ENCODE measurements at places on chromosomes 1 and 21.

GRCh38 chr1:162596514-162597170 is 35.1 kb downstream of the UAP1 start:
- DNase-seq: no peak

DNA sequence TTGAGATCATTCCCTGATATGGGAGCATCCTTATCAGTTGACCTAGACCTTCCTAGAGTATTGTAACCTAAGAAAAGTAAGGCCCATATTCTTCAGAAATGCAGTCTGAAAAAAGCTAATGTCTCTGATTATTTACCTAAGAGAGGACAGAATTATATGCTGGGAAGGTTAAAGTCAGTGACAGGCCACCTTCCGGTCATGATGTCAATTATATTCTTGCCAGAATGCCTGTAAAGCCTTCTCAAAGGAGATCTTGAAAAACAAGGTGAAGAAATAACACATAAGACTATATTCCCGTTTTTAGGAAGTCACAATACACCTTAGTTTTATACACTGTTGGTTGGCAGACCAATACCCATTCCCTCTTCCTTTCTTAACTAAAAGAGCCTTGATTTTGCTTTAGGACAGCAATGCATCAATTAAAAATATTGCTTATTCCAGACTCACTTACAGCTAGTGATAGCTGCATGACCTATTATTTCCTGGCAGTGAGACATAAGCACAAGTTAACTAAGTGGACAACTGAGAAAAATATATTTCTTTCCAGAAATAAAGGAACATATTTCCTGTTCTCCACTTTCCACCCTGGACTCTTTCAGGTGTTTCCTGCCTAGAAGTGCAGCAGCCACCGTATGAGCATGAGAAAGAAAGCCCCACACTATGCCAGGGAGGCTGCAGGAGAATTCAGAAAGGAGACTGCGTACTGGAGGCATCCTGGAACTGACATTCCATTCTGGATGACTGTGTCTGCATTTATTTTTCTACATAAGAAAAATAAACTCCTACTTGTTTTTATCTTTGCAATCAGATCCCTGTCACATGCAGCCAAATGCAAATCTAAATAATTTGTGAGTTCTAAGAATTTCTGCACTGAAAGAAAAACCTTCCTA is 332.9 kb upstream of the PTBP2 start:
- DNase-seq: no peak

GRCh38 chr1:233261695-233262094 is 33.8 kb downstream of the PCNX2 start:
- DNase-seq: no peak

DNA sequence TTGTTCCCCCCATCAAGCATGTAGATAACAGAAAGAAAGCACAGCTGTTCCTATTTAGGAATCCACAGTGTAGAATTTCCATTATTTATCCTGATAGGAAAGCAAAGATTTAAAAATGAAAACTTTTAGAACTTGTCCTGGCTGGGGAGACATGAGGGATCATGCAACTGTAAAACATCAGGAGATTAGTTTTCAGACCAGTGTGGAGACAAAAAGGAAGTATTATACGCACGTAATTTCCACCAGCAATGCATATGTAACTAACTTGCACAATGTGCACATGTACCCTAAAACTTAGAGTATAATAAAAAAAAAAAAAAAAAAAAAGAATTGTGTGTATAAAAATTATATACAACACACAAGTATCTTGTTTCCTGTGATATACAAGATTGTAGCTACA is 172.4 kb downstream of the NEGR1 start:
- no peak for DNase-seq

GRCh38 chr1:241485554-241485992 is 34.0 kb downstream of the FH start:
- no peak for DNase-seq

DNA sequence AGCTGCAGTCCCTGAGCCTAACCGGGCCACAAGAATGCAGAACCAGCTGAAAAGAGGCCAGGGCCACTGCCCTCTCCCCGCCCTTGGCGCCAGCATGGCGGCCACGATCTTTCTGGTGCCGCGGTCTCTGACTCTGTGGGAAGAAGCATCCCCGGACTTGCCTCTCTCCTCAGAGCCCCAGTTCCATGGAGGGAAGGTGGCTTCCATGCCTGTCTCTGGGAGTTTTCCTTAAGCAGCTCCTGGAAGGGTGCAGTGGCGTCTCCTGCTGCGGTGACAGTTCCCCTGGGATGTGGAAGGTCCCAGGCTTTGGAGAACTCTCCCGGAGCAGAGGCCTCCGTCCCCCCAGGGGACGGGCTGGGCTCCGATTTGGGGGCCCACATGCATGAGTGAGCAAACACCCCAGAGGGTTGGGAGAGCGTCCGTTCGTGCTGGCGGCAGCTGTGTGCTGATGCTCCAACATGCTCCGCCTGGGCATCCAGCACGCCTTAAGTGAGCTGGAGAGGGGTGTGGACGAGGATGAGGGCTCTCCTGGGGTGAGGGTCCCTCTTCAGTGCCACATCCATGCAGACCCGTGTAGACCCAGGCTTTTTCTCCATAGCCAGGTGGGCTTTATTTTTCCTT is 109.8 kb upstream of the COL6A1 start:
- DNase-seq: no peak

GRCh38 chr1:244919320-244920282 is 55.3 kb upstream of the HNRNPU start:
- no peak for DNase-seq

GRCh38 chr1:206089341-206089740 is 27.8 kb downstream of the AVPR1B start:
- no peak for DNase-seq

DNA sequence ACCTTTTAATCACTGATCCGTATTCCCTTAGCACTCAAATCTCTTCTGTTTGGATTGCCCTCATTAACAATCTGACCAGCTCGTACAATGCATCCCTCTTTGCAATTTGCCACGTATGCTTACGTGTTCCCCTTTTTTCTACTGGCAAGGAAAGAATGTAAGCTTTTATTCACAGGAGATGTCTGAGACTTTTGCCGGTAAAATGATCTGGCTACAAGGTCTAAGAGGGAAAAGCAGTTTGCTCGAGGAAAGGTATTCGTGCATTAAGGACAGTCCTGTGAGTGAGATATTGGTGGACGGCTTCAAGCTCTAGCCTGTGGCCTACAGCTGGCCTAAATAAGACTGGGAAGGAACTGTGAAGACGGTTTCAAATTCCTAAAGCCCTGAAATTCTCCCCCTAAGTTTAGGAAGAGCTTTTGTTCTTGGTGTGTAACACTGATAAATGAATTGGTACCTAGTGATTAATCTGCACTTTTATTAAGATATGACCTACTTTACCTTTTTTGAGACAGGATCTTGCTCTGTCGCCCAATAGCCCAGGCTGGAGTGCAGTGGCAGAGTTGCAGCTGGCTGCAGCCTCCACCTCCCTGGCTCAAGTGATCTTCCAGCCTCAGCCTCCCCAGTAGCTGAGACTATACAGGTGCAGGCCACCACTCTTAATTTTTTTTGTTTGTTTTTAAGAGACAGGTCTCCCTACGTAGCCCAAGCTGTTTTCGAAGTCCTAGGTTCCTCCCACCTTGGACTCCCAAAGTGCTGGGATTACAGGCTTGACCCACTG is 895 bp upstream of the UBR4 start:
- DNase-seq: no peak

- no peak for DNase-seq
Measured at GRCh38 chr1:234226113-234226818, 147.0 kb upstream of the COA6 start.

GRCh38 chr21:35257413-35257812 is 208.3 kb upstream of the RUNX1 start:
- peak; percentile 89 for DNase-seq

DNA sequence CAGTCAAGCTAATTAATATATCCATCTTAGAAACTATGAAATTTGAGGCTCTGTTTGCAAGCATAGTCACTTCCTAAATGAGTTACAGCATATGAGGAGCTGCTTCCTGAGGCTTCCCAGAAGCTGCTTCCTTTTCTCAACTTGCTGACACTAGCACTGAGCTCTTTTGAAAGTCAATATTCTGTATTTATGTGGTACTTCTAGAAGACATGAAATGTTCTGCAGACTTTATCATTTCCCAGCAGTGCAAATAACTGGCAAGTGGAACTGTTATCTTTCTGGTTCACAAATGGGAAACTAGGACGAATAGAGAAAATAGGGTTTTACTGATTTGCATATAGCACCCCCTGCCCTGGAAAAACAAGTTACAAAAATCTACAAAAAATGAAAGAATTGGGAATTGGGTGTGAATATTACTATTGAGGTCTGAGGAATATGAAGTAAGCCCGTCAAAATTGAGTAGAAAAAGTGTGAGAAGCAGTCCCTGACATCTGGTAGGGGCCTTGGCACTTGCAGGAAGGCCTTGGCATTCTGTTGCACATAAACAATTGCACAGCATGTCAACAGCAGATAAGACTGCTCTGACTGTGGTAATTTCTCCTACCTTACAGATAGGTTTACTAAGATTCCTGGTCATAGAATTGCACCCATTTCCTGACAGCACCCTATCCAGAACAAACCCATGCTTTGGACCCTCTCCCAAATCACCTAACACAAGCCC is 7.1 kb downstream of the GIPC2 start:
- DNase-seq: no peak

GRCh38 chr1:27596261-27596660 is 7.7 kb downstream of the AHDC1 start:
- DNase-seq: no peak

DNA sequence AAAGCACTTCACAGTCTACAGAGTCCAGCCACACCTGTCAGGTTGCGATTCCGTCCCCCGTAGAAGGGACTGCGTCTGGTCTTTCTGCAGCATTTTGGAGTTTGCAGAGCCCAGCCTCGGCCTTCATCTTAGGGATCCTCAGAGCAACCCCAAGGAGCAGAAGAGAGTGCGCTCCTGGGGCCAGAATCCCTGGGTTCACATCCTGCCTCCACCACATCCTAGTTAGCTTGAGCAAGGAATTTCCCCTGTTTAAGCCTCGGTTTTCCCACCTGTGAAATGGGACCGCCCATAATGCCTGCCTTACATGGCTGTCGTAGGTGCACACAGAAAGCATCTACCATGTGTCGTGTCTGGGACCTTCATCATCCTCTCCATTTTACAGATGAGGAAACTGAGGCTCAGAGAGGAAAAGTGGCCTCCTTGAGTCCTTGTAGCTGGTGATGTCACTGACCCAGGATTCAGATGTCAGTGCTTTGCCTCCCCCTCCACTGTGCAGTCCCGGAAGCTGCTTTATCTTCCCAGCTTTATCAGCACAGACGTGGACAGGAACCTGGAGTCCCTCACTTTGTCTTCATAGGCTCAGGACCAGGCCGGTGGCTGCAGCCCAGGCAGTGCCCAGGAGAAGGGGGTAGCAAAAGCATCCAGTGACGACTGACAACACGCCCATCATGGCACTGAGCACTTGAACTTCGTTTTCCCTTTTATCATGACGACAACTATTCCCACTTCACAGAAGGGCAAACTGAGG is 438.5 kb downstream of the MATN1 start:
- no peak for DNase-seq

DNA sequence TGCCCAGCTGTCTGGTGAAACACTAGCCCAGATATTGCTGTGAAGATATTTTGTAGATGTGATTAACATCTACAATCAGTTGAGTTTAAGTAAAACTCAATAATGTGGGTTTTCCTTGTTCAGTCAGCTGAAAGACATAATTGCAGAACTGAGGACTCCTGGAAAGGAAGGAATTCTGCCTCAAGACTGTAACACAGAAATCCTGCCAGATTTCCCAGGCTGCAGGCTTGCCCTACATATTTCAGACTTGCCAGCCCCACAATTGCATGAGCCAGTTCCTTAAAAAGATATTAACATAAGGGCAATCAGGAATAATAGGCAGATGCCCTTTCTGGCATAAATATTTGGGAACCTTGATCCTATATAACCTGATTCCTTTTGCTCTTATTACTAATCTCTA is 14.2 kb upstream of the NIBAN1 start:
- no peak for DNase-seq

GRCh38 chr1:53135735-53136114 is 6.7 kb downstream of the SLC1A7 start:
- DNase-seq: peak; percentile 42

DNA sequence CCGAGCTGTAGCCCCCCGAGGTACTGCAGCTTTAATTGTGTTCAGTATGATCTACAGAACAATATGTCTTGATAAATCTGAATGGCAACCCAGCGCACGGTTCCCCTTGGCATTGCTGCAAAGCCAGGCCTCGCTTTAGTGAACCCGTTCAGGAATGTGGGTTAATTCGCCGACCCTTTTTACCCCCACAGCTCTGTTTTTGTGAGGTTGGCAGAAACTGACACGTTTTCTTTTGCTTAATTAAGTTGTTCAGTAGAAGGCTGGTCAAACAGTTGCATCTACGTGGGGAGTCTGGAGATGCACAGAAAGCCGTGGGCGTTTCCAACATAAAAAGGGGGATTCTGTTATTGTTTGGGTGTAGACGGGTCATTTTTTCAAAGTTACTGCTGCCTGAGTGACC is 43.2 kb downstream of the OLIG1 start:
- DNase-seq: no peak

DNA sequence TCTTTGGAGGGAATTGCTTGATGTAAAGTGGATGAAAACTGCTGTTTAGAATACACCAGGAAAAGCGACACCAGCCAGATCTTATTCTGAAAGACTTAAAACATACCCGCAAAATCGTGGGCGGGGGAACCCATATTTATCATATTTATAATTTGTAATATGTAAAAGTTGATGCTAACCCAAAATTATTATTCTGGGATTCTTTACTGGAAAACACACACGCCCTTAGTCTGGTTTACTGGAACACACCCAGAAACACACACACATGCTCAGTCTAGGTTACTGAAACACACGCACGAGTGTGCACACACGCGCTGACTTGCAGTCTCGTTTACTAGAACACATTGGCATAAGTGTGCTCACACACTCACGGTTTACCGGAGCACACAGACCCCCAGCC is 32.5 kb downstream of the ATP5PO start:
- no peak for DNase-seq

GRCh38 chr1:46681333-46682034 is 9.8 kb downstream of the TEX38 start:
- no peak for DNase-seq

- no peak for DNase-seq
Measured at GRCh38 chr1:109389638-109390341, 7.9 kb downstream of the SORT1 start.

DNA sequence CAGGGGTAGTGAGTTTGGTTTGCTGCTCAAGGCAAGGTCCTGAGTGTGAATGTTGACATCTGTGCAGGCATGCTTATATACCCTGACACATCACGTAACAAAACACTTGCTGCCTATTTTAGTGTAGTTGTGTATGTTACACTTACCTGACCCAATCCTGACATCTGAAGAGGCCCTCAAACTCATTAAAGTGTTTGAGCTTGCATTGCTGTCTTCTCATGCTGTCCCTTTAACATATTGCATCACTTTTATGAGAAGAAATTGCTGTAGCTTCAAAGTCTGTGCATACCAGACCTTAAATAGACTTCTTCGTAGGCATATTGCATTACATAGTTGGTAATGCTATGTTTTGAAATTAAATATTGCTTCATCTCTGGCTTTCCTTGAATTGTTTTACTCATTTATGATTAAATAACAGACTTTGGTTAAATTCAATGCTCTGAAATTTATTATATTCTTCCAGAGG is at the start of gene KRTAP19-3:
KRTAP19-3 (minus strand) TSS at position 51 of the 466 bp plus-strand sequence. CDS start 56 bp downstream, outside the sequence.
- no peak for DNase-seq

All from fibroblast of skin of left quadriceps (primary cell).